T-cell (primary cell): ENCODE measurements at places on chromosomes 6 and 20. TPM values are rescaled to one million over a fixed set of nuclear protein-coding genes. Genes with fewer than 3 reads are reported as not detected.

The VPS52 gene
- total RNA-seq, result 94.5 TPM

The HLA-F gene
- 951 TPM for total RNA-seq

The IMPG1 gene
- total RNA-seq, result not detected

The GRIK2 gene
- not detected for total RNA-seq

The ANKS1A gene
- 11.7 TPM for total RNA-seq

The SOBP gene
- total RNA-seq, result 0.95 TPM

The MBOAT1 gene
- total RNA-seq, result 9.6 TPM

The TBCC gene
- 56.5 TPM for total RNA-seq

DNA sequence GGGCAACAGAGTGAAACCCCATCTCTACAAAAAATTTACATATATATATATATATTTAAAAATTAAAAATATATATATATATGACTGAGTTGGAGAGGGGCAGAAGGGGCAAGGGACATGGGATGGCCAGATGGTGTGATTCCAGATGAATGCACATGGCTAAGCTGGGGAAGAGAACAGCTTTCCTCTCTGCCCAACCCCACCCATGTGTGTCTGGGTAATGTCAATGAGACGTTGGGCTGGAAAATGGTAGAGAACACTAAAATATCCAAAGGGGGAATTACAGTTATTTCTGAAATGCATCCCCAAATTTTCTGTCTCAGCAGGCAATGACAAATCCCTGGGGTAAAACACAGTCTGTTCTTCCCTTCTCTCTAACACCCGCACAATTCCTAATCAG, 31.2 kb upstream of the CCND3 start:
- peaks cover 30% of the 10 kb centered on the region for H3K36me3 ChIP-seq
- H3K4me1 ChIP-seq, result peaks cover 13% of the 10 kb centered on the region
- H3K27ac ChIP-seq, result no peak overlapping the region
- H3K4me3 ChIP-seq, result no peak overlapping the region
- no peaks in the 10 kb centered on the region for H3K27me3 ChIP-seq

- H3K4me1 ChIP-seq, result no peaks in the 10 kb centered on the region
- no peaks in the 10 kb centered on the region for H3K27me3 ChIP-seq
- no peak overlapping the region for H3K4me3 ChIP-seq
- no peaks in the 10 kb centered on the region for H3K36me3 ChIP-seq
- DNase-seq, result no peak
Measured at GRCh38 chr6:73942592-73943186, 246.7 kb downstream of the CD109 start.

DNA sequence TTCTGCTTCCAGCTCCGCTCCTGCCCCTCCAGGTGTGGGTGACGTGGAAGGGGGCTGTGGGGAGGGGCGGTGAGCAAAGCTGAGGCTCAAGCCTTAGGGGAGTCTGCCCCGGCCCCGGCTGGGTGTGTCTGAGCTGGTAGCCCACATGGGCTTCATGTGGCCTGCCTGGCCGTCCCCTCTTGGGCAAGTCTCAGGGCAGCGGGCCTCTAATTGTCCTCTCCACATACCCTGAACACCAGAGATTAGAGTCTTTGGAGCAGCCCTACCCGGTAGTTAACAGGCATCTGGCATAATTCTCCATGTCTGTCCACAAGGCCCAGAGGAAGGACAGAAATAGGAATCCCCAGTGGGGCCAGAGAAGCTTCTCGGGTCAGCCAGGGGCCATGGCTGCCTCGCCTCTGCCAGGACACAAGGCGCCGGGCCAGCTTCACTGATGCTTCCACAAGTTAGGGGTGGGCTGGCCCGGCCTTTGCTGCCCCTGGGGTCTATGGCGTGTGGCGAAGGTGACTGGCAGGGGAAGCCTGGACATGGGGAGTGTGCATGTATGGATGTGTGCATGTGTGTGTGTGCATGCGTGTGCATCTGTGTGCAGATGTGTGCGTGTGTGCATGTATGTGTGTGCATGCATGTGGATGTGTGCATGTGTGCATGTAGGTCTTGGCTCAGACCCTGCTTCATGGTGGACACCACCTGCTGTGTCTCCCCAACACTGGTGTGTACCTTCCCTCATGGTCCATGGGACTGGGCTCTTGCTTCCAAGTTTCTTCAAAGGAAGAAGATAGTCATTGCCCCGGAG, 24.0 kb downstream of the FRMD1 start:
- no peak overlapping the region for H3K4me3 ChIP-seq
- H3K27ac ChIP-seq, result no peak overlapping the region
- H3K27me3 ChIP-seq, result no peaks in the 10 kb centered on the region
- no peaks in the 10 kb centered on the region for H3K36me3 ChIP-seq

GRCh38 chr20:60137657-60138245, 179.5 kb downstream of the CDH26 start:
- H3K4me1 ChIP-seq, result no peaks in the 10 kb centered on the region
- H3K4me3 ChIP-seq, result peak overlapping the region; percentile 15
- H3K36me3 ChIP-seq, result no peaks in the 10 kb centered on the region
- H3K27me3 ChIP-seq, result no peaks in the 10 kb centered on the region
- no peak for DNase-seq
- H3K27ac ChIP-seq, result no peak overlapping the region

DNA sequence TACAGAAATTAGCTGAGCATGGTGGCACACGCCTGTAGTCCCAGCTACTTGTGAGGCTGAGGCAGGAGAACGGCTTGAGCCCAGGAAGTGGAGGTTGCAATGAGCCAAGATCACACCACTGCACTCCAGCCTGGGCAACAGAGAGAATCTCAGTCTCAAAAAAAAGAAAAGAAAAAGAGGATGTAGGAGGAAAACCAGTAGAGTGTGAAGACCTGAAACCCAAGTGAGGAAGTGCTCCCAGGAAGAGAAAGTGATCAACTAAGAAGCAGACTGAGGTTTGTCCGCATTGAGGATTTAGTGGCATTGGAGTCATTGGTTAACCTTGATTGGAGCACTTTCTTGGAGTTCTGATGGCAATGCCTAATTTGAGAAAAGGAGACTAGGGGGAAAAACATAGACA, 20.6 kb upstream of the TASP1 start:
- peaks cover 13% of the 10 kb centered on the region for H3K27me3 ChIP-seq
- H3K36me3 ChIP-seq, result no peaks in the 10 kb centered on the region
- H3K27ac ChIP-seq, result no peak overlapping the region

DNA sequence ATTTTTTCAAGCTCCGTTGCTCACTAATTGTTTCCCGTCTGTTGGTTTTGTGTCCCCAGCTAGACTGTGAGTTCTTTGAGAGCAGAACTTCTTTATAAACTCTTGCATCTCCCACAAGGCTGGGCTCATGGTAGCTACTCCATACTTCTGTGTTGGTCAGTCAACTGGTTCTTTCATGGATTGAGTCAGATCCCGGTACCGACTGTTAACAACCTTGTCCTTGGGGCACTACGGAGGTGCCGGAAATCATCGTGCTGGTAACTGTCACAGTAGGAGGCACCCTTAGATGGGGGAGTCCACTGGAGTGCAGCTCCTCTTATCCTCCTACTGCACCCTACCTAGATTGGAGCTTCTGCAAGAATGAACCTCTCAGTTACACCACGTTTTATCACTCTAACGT, 8.6 kb upstream of the STX16 start:
- no peaks in the 10 kb centered on the region for H3K36me3 ChIP-seq
- DNase-seq, result no peak
- H3K27me3 ChIP-seq, result no peaks in the 10 kb centered on the region
- no peak overlapping the region for H3K27ac ChIP-seq

DNA sequence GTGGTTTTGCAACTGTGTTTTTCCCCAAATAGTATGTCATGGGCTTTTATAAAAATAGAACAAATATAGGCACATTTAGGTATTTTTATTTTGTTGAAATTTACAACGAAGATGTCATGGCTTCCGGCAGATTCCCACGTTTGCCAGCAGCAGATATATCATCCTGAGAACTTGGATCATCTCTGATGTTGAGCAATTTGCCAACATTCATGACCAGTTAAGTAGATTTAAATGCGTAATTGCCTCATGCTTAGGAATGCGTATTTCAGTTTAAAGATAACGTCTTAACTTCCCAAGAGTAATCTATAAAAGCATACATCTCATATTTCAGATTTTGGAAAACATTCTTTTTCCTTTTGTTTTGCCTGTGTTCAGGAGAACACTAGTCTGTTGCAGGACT, 457.8 kb downstream of the QKI start:
- no peak overlapping the region for H3K27ac ChIP-seq
- no peak overlapping the region for H3K4me3 ChIP-seq
- H3K4me1 ChIP-seq, result no peaks in the 10 kb centered on the region
- no peak for DNase-seq
- no peaks in the 10 kb centered on the region for H3K36me3 ChIP-seq
- no peaks in the 10 kb centered on the region for H3K27me3 ChIP-seq

DNA sequence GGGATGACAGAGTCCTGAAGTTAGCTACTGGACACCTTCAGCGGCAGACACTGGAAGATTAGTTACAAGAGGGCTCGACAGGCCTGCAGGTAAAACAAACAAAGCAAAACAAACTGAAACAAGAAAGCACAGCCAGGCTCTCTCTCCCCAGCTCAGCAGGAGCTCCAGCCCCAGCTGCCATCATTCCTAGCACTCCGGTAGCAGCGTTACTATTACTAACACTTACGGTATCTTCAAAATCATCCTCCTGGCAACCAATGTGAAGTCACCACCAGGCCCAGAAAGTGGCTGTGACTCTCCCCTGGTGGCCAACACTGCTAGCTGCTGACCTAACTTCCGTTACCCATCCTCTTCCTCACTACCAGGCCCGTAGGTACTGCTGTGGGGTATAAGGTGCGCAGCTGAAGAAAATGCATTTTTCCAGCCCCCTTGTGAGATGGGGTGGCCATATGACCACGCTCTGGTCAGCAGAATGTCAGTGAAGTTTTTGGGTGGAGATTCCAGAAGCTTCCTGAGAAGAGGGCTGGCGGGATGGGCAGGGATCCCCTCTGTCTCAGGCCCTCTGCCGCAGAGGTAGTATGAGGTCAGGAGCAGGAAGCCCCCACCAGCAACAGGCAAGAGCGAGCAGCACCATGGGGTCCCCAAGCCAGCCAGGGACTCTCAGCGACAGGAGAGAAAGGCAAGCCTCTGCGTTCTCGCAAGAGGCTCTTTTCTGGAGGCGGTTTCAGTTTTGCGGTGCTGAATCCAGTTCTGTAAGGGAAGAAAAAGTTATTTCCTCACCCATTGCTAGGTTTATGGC, 37.4 kb upstream of the TBXT start:
- no peak overlapping the region for H3K27ac ChIP-seq
- H3K27me3 ChIP-seq, result peaks cover 20% of the 10 kb centered on the region
- no peak overlapping the region for H3K4me3 ChIP-seq
- peaks cover 2% of the 10 kb centered on the region for H3K4me1 ChIP-seq

DNA sequence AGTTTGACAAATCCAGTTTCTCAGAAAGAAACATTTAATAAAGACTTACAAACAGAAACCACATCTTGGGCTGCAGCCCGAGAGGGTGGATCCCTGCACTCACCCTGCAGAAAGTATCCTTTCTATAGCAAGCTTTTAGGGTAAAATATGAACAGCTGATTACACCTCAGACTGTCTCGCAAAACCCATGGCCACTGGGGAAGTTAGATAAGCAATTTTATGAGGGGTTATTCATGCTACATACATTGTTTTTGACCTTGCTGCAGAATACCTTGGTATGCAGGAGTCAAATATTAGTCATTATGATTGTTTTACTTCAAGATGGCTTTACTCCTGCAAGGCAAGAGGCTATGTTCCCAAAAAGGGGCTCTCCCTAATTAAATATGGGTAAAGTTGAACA, 126.9 kb downstream of the OR2B2 start:
- H3K4me1 ChIP-seq, result no peaks in the 10 kb centered on the region
- no peaks in the 10 kb centered on the region for H3K36me3 ChIP-seq
- H3K27me3 ChIP-seq, result peaks cover 21% of the 10 kb centered on the region
- no peak for DNase-seq

DNA sequence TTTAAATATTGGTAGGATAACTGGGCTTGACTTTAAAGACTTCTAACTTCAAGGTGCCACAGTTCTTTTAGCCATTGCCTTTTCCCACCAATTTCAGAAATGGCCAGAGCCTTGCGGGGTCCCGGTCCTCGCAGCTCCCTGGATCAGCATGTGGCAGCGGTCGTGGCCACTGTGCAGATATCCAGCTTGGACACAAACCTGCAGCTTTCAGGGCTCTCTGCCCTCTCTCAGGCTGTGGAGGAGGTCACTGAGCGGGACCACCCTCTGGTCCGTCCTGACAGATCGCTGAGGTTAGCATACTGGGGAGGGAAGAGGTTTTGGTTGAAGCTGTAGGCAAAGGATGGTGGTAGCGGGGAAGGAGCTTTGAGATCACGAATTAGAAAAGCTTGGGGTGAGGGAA, 6.4 kb downstream of the CUL9 start:
- H3K4me1 ChIP-seq, result peaks cover 33% of the 10 kb centered on the region
- peaks cover 6% of the 10 kb centered on the region for H3K36me3 ChIP-seq
- no peaks in the 10 kb centered on the region for H3K27me3 ChIP-seq
- DNase-seq, result no peak

DNA sequence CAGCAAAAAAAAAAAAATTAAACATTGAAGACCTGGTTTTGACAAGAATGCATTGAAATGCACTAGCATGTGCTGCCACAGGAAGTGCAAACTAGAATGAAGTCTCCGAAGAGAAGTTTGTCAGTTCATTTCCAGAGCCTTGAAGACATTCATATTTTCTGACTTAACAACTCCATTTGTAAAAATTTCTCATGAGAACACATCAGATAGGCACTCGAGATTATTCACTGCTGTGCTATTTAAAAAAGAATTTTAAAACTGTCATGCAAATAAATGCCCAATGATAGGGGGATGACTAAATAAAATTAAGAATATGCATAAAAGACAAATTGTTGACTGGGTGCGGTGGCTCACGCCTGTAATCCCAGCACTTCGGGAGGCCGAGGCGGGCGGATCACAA, 394.6 kb upstream of the JARID2 start:
- H3K27me3 ChIP-seq, result no peaks in the 10 kb centered on the region
- no peak overlapping the region for H3K4me3 ChIP-seq
- H3K4me1 ChIP-seq, result no peaks in the 10 kb centered on the region
- DNase-seq, result no peak
- no peaks in the 10 kb centered on the region for H3K36me3 ChIP-seq

DNA sequence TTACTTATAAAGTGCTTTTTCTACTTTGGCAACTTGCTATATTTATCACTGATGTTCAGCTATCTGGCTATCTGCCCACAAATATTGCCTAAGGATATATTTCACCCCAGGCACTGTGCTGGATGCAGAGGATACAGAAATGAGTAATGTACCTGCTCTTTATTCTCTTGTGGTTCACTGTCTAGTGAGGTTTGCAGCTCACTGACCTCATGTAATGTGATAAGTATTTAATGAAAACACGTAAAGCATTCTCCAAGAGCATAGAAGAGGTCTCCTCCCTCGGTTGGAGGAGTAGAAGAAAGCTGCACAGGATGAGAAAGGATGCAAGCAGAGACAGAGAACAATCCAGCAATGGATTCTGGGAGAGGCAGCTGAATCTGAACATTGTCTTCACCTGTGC, 610.7 kb downstream of the CBLN4 start:
- H3K27me3 ChIP-seq, result no peaks in the 10 kb centered on the region
- no peak overlapping the region for H3K27ac ChIP-seq
- H3K4me3 ChIP-seq, result no peak overlapping the region
- DNase-seq, result no peak
- no peaks in the 10 kb centered on the region for H3K4me1 ChIP-seq

- H3K4me1 ChIP-seq, result peaks cover 55% of the 10 kb centered on the region
- H3K27me3 ChIP-seq, result no peaks in the 10 kb centered on the region
- peaks cover 46% of the 10 kb centered on the region for H3K36me3 ChIP-seq
Measured at GRCh38 chr6:158789115-158789917, 29.9 kb downstream of the EZR start.
